Central memory CD4-positive, alpha-beta T cell (primary cell): ENCODE measurements at places on chromosomes 5 and 9.

DNA sequence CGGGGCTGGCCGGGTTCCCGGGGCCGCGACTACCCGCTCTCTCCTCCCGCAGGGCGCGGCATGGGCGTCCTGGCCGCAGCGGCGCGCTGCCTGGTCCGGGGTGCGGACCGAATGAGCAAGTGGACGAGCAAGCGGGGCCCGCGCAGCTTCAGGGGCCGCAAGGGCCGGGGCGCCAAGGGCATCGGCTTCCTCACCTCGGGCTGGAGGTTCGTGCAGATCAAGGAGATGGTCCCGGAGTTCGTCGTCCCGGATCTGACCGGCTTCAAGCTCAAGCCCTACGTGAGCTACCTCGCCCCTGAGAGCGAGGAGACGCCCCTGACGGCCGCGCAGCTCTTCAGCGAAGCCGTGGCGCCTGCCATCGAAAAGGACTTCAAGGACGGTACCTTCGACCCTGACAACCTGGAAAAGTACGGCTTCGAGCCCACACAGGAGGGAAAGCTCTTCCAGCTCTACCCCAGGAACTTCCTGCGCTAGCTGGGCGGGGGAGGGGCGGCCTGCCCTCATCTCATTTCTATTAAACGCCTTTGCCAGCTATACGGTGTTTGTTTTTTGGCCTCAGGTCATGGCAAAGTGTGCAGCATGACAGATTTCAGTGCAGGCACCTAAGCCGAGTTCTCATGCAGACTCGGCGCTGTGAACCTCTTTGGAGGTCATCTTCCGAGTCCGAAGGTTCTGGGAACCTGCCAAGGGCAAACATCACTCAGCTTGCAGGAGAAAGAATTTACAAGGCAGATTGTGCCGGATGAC lies 516 bp downstream of the MRPL41 start:
- peak; percentile 24 for DNase-seq

- DNase-seq = no peak
Measured at GRCh38 chr9:135116881-135117280, 29.4 kb downstream of the OLFM1 start.

DNA sequence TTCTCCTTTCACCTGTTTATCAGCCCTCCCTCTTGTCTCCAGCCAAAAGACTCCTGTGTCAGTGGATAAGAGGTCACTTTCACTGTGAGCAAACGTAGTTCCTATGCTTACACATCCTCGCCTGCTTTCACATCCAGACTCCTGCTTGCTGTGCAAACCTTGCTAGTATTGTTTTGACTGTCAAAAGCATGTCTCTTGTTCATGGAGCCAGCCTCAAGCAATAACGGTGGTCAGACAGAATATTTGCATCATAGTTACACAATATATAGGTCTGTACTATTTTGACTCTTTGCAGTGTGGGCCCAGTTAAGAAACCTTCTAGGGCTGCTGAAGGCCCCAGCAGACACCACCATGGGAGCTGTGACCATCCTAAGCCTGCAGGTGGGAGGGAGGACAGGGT lies 420.0 kb downstream of the SEMA5A start:
- no peak for DNase-seq

DNA sequence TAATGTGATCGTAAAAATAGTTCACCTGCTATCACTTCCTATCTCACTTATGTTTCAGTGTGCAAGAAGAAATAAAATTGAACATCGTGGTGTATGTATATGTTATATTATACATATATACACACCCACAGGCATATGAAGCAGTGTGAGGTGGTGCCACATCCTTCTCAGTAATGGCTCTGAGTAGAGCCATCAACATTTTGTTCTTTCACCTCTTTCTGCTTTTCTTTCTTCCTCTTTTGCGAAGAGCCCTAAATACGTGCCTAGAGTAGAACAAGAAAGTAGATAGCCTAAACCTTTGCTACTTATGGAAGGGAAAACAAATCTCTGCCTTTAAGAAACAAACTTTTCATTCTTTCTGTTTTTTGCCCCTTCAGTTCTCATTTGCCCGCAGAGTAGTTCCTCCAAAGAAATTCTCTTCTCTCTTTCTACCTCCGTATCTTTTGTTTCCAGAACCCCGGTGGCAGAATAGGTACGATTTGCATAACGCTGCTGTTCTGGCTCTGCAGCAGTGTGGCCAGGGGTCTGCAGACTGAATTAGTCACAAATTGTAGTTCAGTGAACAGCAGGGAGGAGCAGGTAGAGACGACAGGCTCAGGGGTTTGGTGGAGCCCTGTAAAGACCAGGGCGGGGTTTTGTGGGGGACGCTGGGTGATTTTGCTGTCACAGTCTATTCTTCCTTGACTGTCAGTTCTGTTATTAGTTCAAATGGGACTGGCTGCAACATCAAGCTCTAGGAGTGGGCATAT lies 40.5 kb upstream of the PJA2 start:
- no peak for DNase-seq

- DNase-seq = peak; percentile 39
Measured at GRCh38 chr5:131262953-131263541, 806 bp upstream of the CDC42SE2 start.

DNA sequence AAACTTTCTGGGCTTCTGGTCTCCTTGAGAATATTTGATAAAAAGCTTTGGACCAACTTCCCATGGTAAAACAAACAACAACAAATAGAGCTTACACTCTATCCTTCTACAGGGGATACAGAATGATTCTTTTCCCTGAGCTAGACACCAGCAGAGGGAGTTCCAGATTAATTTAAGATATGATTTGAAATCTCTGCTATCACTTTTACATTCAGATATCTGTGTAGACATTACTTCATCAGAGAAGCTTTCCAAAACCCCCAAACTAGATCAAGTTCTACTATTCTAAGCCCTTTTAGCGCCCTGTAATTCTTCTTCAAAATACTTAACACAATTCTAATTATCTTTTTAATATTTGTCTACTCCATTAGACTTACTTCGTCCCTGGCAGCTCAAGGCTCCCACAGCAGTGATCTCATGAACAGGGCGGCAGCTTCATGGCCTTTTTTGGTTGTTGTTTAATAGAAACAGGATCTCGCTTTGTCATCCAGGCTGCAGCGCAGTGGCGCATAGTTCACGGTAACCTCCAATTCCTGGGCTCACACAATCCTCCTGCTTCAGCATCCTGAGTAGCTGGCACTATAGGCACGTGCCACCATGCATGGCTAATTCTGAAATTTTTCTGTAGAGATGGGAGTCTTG lies 955 bp upstream of the GALNT12 start:
- no peak for DNase-seq

DNA sequence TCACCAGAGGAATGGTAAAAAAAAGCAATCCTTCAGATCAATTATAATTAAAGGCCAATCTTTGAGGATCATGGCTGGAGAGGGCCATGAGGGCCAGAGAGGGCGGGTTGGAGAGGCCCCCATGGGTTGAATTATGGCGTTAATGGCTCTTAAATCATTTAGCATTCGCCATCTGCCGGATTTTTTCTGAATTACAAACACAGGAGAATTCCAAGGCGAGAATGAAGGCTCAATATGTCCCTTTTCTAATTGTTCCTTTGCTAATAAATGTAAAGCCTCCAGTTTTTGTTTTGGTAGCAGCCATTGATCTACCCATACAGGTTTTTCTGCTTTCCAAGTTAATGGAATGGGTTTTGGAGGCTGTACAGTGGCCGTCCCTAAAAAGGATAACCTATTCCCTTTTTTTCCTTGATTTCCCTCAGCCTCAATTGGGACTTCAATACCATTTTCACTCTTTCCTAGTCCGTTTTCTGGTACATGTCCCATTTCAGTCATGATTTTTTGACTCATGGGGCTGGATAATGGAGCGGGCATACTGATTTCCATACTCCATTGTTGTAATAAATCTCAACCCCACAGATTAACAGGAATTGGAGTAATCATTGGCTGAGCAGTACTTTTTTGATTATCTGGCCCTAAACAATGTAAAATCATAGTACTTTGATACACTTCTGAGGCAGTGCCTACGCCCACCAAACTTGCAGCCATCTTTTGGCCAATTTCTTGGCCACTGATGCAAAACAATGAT lies 6.7 kb upstream of the TMEM141 start:
- DNase-seq = no peak

DNA sequence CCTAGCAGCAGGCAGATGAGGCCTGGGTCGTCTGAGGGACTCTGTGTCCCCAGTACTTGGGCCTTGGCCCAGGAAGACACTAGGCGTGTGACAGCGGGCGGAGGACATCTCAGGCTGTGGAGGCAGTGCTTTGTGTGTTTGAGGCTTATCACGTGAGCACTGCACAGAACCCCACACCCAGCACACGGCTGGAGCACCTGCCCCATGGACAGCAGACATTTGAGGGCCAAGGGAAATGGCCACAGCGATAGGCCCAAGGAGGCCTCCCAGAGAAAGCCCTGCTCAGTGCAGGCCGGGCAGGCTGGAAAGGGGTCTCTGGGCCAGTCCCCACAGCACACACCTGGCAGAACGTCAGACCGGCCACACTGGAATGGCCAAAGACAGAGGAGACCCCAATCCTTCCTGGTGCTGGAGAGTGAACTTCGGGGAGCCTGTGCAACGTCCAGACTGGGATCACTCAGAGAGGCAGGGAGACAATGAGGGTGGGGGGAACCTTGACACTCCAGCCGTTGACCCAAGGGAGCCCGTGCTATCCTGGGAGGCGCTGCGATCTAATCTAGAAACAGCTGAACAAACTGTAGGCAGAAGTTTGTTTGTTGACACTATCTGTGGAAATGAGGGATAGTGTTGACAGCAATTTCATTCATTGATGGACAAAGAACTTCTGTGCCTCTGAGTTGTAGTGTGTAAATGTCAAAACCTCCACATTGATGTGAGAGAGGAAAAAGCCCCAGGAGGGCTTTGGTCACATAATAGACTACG lies 19.6 kb upstream of the FLT4 start:
- no peak for DNase-seq

DNA sequence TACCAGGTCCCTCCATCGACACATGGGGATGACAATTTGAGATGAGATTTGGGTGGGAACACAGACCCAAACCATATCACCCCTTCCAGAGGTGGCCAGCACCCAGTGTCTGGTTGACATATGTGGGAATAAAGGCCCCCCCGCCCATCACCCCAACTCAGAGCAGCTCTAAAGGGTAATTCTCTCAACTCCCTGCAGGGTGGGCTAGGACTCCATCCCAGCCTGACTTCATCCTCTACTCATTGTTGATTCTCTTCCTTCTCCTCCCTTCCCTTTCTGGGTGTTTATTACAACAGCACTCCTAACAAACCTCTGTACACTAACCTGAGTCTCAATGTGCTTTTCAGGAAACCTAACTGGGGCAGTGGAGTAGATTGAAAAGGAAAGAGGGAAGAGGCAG lies 339.9 kb downstream of the ACTL7B start:
- no peak for DNase-seq
